ENCODE measurements at places on chromosomes 4 and X. TPM values are rescaled to one million over a fixed set of nuclear protein-coding genes. Genes with fewer than 3 reads are reported as not detected.

The F9 gene
- not detected for total RNA-seq

The NOA1 gene
- total RNA-seq: 22.0 TPM

The SPANXA1 gene
- total RNA-seq: not detected

The SASH3 gene
- 6.7 TPM for total RNA-seq

The COX7B gene
- 238 TPM for total RNA-seq

The MAGEB2 gene
- not detected for total RNA-seq

The MTMR1 gene
- 22.2 TPM for total RNA-seq

The CT55 gene
- total RNA-seq: 0.12 TPM

The KCNE5 gene
- 6.5 TPM for total RNA-seq

The VCX3A gene
- total RNA-seq: not detected

The RNF113A gene
- 9.0 TPM for total RNA-seq

The ZNF185 gene
- 16.5 TPM for total RNA-seq

The MUC7 gene
- not detected for total RNA-seq

The CLCN4 gene
- total RNA-seq: 11.7 TPM

The HSFX1 gene
- 1.7 TPM for total RNA-seq

The UCP1 gene
- not detected for total RNA-seq

The MAGEA2B gene
- not detected for total RNA-seq

The FHIP1A gene
- total RNA-seq: 21.0 TPM

The MAGED4B gene
- 35.8 TPM for total RNA-seq

The RBM47 gene
- total RNA-seq: 115 TPM

The ETNPPL gene
- total RNA-seq: not detected

The GIMD1 gene
- not detected for total RNA-seq

The SNCA gene
- 80.4 TPM for total RNA-seq

The GRIA2 gene
- 0.82 TPM for total RNA-seq

The RELL1 gene
- total RNA-seq: 65.0 TPM

The LUZP4 gene
- total RNA-seq: not detected

The TRIM2 gene
- 113 TPM for total RNA-seq

The TRIM60 gene
- total RNA-seq: not detected

The PPEF1 gene
- 0.41 TPM for total RNA-seq

The TBX22 gene
- total RNA-seq: 2.8 TPM

The RTL9 gene
- 0.18 TPM for total RNA-seq

The PDE6B gene
- total RNA-seq: 29.0 TPM

The RBPJ gene
- total RNA-seq: 77.9 TPM

The NXF2 gene
- not detected for total RNA-seq

The CT45A9 gene
- total RNA-seq: not detected

The PAGE4 gene
- not detected for total RNA-seq

The SHISA3 gene
- total RNA-seq: 60.1 TPM

The P2RY4 gene
- total RNA-seq: 0.35 TPM

The HSFX3 gene
- not detected for total RNA-seq

The IL21 gene
- total RNA-seq: not detected

The ENPEP gene
- 52.5 TPM for total RNA-seq

The HSD17B13 gene
- 0.12 TPM for total RNA-seq

The MYOZ2 gene
- 10.6 TPM for total RNA-seq

The SMIM43 gene
- total RNA-seq: 0.23 TPM

The DDIT4L gene
- total RNA-seq: 32.2 TPM

The ZRSR2 gene
- total RNA-seq: 3.9 TPM
